ENCODE measurements at places on chromosomes 3 and 15.
A peak's percentile ranks its signal among the peaks of the same experiment; 100 is the strongest.

DNA sequence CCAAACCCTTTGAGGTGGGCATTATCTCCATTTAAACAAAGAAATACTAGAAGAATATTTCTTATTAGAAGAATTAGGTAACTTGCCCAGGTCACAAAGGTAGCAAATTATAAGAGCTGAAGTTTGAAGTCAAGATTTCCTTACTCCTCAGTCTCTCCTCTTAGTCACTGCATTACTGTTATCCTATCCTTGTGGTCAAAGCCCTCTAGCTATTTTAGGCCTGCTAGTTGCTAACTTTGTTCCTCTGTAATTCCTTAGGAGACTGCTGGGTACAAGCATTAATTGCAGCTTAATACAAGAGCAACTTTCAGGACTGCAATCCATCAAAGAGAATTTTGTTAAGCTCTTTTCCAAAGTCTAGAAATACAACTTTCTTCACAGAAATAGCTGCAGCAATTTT is 528.2 kb downstream of the ZIC1 start:
- DNase-seq, result no peak

GRCh38 chr3:42780892-42781700 is 8.0 kb upstream of the CCDC13 start:
- no peak for DNase-seq

DNA sequence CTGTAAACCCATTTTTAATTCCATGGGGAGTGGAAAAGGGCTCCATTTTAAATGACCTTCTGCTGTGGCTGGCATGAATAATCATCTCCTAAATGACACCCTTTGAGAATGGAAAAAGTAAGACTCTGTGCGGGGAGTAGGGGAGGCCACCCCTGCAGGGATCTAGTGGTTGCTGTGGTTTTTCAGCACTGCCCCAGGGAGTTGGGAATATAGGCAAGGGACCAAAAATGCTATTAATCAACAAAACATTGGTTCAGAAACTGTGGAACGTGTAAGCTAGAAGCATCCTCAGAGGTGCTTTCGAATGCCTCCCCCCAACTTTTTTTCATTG is 30.1 kb upstream of the ADAMTS7 start:
- no peak for DNase-seq

DNA sequence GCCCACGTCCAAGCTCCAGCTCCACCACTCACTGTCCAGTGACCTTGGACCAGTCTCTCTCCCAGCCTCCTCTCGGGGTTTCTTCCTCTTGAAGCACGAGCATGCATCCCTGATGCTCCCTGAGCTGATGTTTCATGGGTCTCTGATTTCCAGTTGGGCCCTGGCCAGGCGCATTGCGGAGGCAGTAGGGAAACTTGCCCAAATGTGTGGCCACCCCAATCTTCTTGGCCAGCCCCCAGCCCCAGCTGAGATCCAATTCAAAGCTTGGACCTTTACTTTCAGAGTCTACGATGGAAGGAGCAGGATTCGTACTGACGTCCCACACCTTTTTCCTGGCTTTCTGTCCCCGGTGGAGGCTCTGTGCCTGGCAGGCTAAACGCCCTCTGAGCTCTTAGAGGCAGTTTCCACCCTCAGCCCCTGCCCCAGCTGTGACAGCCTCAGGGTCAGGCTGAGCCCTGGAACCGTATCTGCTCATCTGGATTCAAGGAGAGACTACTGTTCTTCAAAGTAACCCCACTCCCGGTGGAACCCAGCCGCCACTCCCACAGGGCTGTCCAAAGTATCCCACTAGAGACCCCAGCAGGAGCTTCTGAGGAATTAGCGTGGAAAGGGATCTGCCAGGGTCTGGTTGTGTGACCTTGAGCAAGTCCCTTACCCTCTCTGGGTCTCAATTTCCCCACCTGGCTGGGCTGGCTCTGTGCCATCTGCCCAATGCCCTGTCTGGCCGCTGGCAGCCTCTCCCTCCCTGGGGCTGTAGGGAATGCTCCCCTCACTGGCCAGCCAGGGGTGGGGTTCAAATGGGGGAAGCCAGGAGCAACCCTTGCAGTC is 37.4 kb downstream of the CPN2 start:
- no peak for DNase-seq

DNA sequence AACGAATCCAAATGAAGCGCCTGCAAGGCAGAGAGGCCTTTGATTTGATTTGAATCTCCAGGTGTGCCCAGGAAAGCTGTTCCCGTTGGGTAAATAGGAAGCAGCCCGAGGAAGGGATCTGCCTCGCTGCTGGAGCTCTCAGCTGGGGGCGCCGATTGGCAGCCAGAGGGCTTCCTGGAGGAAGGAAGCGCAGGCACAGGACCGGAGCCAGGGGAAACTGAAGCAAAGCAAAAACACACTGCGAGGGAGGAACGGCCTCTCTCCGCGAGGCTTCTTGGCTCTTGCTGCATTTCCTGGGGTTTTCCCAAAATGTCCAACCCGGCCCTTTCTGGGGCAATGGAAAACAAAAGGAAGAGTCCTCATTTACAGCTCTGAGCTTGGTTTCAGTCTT is 80.3 kb downstream of the TMEM266 start:
- peak; percentile 13 for DNase-seq

DNA sequence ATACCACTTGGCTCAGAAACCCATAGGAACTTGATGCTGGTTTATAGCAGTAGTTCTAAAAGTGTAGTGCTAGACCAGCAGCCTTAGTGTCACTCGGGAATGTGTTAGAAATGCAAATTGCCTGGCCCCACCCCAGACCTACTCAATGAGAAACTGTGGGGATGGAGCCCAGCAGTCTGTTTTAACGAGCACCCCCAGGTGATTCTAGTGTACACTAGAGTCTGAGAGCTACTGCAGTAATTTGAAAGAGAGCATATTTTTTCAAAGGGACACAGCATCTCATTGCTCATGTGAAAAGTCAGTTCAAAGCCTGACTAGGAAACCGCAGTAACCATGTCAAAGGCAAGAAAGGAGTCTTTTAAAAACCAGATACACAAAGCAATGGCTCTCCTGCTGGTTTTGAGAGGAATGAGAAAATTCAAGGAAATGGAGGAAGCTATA is 313.4 kb downstream of the SQOR start:
- DNase-seq, result no peak

DNA sequence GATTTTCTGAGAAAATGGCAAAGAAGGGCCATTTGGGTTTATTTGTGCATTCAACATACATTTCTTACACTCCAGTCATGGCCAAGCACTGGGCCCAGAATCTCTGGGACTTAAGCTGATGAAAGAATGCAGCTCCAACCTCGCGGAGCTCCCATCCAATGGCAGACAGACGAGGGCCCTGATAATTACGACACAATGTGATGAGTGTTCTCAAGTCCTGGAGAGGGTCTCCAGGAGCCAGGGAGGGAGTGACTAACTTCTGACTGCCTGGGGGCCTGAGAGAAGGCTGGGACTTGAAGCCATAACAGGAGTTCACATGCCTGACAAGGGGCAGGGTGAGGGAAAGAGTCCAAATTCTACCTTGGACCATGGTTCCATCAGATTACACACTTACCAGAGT is 42.6 kb upstream of the BNC1 start:
- DNase-seq, result no peak

GRCh38 chr3:77524463-77524862 is 484.6 kb downstream of the ROBO2 start:
- DNase-seq, result no peak

DNA sequence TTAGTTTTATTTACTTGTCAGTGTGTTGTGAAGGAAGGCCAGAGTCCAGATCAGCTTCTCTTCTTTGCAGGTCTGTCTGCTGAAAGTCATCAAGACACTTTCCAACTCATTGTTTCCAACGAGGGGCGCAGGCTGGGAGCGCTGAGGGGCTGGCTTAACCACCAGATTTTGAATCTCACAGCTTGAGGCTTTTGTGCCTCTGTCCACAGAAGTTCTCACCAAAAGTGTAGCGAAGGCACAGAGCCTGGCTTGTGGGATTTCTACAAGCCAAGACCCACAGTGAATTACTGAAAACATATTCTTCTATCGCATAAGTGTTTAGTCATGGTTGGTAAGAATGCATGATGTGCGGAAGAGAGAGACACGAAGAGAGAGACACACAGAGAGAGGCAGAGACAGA is 35.2 kb downstream of the BHLHE40 start:
- DNase-seq, result peak; percentile 77

GRCh38 chr3:8298021-8298954 is 203.3 kb upstream of the LMCD1 start:
- no peak for DNase-seq

- DNase-seq, result no peak
These were observed 463.6 kb upstream of the ALCAM start for GRCh38 chr3:104903064-104903463.

GRCh38 chr15:43517354-43518196 is at the start of gene MAP1A:
Gene MAP1A (plus strand): TSS chr15:43517608. CDS start chr15:43521474, 3,866 bp downstream.
- DNase-seq, result no peak

DNA sequence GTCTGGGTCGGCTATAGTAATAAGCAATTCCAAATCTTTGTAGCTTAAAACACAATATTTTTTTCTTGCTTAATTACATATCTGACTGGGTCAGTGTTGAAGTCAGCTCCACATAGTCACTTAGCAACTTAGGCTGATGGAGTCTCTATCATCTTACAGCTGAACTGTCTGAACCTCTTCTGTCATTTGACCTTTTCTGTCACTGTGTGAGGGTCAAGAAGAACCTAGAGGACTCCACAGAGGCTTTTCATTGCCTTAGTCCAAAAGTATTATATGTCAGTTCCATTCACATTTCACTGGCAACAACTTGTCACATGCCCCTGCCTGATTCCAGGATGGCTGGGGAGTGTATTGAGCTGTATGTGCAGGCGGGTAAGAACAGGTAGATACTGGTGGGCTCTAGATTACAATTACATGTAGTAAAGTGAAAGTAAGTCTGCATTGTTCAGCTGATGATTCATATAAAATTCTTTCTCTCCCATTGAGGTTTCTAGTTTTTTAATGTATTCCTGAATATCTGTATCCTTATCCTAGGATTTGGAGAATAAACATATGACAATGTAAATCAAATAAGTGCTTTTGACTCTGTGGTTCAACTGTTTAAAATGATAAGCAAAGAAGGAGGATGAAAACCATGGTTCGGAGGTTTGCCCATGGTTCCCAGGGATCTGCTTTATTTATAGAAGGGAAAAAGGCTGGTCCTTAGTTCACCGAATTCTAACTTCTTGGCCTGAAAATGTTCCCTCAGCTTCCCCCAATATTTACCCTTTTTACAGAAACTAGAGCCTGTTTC is 5.8 kb upstream of the ARPP21 start:
- no peak for DNase-seq

GRCh38 chr15:94682171-94682570 is 450.8 kb downstream of the MCTP2 start:
- no peak for DNase-seq

- no peak for DNase-seq
These were observed 111.2 kb downstream of the GMPS start for GRCh38 chr3:155981669-155982068.

- DNase-seq, result no peak
These were observed 131.0 kb downstream of the PDZRN3 start for GRCh38 chr3:73493543-73494308.

DNA sequence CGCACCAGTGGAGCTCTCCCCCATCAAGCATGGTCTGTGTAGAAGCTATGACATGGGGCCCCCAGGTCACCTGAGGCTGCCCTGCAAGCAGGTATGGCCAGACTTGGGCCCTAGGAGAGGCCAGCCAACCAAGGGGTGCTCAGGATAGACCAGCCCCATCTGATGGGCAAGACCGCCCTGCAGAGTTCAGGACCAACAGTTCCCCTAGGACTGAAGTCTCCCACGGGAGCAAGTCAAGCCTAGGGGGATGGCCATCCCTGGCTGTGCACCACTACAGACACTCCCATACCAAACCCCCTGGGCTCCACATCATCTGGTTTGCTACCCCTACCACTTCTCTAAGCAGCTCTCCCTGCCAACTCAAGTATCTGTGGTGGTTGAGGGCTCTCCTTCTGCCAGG is 142.2 kb upstream of the MANF start:
- DNase-seq, result no peak

DNA sequence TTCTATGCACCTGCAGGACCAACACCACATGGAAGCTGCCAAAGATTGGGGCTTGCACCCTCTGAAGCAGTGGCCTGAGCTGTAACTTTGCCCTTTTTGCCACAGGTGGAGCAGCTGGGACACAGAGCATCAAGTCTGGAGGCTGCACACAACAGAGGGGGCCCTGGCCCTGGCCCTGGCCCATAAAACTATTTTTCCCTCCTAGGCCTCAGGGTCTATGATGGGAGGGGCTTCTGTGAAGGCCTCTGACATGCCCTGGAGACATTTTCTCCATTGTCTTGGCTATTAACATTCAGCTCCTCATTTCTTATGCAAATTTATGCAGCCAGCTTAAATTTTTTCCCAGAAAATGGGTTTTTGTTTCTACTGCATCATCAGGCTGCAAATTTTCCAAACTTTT is 335.5 kb downstream of the ARPP21 start:
- no peak for DNase-seq

DNA sequence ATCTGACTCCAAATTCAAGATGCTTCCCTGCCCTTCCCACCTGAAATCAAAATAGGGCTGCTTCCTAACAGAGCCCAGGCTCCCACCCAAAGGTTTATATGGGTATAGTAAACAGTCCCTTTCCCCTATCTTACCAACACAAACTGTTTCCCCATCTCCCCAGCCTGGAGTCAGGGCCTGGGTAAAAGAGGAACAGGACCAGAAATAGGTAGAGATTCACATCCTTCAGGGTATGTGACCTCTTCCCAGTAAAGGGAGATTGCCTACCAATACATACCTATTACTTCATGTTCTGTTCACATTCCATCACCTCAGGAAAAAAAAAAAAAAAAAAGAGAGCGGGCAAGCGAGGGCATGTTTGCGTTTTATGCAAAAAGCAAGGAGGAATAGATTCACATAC is 9.7 kb upstream of the SHF start:
- no peak for DNase-seq

- DNase-seq, result no peak
These were observed 200.7 kb downstream of the NAALADL2 start for GRCh38 chr3:175059788-175060187.

DNA sequence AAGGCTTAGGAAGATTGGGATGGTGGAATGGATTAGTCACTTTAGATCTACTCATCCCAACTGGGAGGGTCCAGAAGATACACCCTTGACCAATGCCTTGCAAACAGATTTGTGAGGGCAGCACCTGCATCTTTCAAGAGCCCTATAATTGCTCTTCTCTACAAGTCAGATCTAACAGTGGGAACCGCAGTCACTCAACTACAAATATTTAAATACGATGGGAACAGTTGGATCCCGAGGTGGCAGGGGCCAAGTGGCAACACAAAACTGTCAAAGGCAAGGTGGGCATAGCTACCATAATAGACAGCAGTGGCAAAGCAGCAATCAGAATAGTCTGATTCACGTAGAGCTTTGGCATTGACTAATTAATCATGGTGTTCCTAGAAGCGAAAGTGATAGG is 152.0 kb downstream of the TBC1D5 start:
- no peak for DNase-seq

DNA sequence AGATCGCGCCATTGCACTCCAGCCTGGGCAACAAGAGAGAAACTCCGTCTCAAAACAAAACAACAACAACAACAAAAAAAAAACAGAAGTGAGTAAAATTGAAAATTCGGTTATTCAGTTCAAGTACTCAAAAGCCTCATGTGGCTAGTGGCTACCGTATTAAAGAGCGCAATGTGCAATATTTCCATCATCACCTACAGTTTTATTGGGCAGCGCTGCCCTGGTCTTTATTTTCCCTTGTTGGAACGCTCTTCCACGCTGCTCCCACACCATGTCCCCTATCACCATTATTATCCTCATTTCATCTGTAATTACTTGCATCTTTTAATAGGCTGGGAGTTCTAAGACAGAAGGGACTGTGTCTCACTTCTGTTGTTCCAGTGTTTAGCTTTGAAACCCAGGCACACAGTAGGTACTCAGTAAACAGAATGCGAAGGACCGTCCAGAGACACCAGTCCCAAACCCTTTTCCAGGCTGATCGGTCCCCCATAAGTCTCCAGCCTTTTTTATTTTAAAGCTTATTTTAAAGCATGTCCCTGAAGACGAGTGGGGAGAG is 423 bp upstream of the HACD3 start:
- no peak for DNase-seq

GRCh38 chr3:179544981-179545645 is 17.6 kb upstream of the ACTL6A start:
- DNase-seq, result no peak

Data from natural killer cell treated with Interleukin-12 subunit alpha and Interleukin-12 subunit beta and Interleukin-15 and Interleukin-18, amount 100 ng/mL, for 72 hours (primary cell).